Stimulated activated CD8-positive, alpha-beta memory T cell treated with anti-CD3 and anti-CD28 coated beads, Interleukin-7, amount 100 ng/mL, for 4 hours (primary cell): ENCODE measurements at places on chromosomes 7 and 10.

GRCh38 chr10:122911889-122912484 is 1.6 kb downstream of the FAM24A start:
- DNase-seq = no peak

GRCh38 chr10:102597131-102597991 is 46.9 kb upstream of the TRIM8 start:
- DNase-seq = no peak

DNA sequence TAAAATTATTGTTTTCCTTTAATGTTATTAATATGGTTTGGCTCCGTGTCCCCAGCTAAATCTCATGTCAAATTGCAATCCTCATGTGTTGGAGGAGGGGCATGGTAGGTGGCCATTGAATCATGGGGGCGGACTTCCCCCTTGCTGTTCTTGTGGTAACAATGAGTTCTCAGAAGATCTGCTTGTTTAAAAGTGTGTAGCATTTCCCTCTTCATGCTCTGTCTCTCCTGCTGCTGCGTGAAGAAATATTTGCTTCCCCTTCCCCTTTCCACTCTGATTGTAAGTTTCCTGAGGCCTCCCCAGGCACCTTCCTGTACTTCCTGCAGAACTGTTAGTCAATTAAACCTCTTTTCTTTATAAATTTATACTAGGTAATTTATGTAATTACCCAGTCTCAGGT is 27.5 kb downstream of the VIM start:
- DNase-seq = no peak

GRCh38 chr7:150997817-150998216 is 7.0 kb downstream of the NOS3 start:
- no peak for DNase-seq

GRCh38 chr7:15753887-15754579 is 67.5 kb upstream of the MEOX2 start:
- DNase-seq = no peak

DNA sequence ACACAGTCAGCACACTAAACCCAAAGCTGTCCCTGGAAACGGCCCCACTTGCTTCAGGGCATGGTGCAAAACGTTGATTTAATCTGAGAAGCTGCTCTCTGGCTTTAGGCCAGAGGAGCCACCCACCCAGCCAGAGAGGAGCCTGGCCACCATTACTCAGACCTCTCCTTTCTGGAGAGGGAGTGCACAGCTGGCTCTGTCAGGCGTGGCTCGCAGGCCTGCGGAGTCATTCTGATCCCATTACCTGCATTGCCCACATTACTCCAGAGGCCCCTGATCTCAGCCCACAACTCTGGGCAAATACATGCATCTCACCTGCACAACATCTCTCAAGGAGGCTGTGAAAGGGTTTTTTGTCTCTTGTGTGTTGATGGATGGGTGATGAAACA is 370.0 kb upstream of the IGFBP3 start:
- DNase-seq = no peak

- no peak for DNase-seq
Measured at GRCh38 chr10:109982123-109982522, 25.7 kb upstream of the ADD3 start.

DNA sequence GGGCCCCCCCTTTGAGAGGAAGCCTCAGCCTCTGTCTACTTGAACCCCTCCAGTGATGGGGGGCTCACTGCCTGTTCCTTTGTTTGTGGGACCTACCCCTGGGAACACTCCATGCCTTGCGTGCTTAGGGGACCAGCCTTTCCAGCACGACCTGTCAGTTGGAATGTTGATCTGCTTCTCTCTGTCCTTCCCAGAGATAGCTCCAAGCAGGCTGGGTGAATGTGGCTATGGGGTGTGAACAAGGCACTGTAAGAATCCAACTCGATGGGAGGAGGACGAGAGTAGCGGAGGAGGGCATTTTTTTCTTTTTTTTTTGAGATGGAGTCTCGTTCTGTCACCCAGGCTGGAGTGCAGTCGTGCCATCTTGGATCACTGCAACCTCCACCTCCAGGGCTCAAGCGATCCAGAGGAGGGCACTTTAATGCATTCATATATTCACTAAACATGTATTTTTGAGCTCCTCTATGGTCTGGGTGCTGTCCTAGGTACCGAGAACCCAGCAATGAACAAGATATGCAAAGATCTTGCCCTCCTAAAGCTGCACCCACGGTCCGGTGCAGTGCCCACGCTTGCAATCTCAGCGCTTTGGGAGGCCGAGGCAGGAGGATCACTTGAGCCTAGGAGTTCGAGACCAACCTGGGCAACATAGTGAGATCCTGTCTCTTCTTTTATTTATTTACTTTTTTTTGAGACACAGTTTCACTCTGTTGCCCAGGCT is 8.5 kb downstream of the CLIP2 start:
- no peak for DNase-seq

- no peak for DNase-seq
Measured at GRCh38 chr10:121927318-121927840, 452 bp downstream of the ATE1 start.

GRCh38 chr7:132428247-132428919 is 147.9 kb downstream of the PLXNA4 start:
- no peak for DNase-seq

DNA sequence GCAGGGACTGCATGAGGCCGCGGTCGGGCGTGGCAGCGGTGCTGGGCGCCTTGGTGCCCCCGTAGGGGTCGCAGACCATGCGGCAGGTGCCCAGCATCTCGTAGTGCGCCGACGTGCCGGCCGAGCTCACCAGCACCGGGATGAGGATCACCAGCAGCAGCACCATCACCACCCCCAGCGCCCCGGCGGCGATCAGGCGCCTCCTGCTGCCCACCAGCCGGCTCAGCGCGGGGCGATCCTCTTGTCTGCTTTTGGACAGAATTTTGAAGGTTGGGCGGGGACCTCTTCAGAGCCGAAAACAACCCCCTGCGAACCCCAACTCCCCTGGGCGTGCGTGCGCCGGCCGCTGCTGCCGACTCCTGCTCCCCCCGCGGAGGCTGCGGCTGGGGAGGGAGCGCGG is 779 bp downstream of the C1QL3 start:
- no peak for DNase-seq

GRCh38 chr10:114352653-114353298 is 51.5 kb downstream of the AFAP1L2 start:
- DNase-seq = no peak

DNA sequence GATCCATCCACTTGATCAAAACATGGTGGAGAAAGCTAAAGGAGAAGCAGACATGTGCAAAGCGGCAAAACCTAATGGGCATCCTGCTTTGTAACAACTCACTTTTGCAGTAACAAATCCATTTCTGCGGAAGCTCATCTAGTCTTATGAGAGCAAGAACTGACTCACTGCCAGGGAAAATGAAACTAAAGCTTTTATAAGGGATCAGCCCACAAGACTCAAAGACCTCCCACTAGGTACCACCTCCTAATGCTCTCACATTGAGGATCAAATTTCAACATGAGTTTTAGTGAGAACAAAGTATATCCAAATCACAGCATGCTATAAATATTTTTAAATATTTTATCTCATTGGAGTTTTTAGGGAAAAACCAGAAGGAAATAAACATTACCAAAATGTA is 120.1 kb upstream of the GNAI1 start:
- no peak for DNase-seq

GRCh38 chr10:60335708-60336107 is 54.0 kb downstream of the ANK3 start:
- DNase-seq = no peak

- DNase-seq = no peak
Measured at GRCh38 chr7:146443102-146443501, 326.5 kb downstream of the CNTNAP2 start.

DNA sequence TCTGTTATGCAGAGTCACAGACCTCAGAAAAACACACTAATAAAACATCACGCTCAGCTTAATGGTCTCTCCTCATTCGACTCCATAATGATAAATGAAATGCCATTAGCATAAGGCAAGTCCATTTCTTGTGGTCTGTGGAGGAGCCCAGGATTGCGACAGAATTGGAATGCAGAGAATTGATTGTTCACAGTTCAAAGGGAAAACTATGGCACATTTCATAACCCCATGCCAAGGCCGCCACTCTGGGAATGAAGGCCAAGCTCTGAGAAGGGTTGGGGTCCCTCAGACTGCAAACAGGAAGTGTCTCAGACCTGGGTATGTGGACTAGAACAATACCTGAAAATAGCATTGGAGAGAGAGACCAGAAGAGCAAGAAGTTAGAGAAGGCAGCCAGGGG is 398.9 kb downstream of the ADRA2A start:
- DNase-seq = no peak

GRCh38 chr10:112728118-112728883 is 221.7 kb upstream of the TCF7L2 start:
- no peak for DNase-seq

- DNase-seq = no peak
Measured at GRCh38 chr7:154336295-154336694, 284.1 kb downstream of the DPP6 start.

DNA sequence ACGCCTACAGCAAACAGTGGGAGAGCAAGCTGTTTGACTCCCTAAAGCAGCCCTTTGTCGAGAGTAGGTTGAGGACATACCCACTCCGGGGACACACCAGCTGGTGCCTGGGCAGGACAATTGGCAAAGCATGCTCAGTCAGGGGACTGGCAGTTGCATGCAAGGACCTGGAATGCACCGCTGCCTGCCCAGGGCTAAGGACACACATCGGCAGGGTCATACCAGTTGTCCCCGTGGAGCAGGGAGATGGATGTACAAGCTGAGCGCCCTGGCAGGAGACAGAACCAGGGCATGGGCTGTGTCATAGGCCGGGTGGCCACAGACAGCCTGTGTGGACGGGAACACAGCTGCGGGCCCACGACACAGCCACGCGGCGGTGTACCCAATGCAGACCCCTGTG is 18.3 kb upstream of the ELN start:
- DNase-seq = no peak

GRCh38 chr7:38177621-38178003 is 433 bp upstream of the STARD3NL start:
- DNase-seq = no peak

DNA sequence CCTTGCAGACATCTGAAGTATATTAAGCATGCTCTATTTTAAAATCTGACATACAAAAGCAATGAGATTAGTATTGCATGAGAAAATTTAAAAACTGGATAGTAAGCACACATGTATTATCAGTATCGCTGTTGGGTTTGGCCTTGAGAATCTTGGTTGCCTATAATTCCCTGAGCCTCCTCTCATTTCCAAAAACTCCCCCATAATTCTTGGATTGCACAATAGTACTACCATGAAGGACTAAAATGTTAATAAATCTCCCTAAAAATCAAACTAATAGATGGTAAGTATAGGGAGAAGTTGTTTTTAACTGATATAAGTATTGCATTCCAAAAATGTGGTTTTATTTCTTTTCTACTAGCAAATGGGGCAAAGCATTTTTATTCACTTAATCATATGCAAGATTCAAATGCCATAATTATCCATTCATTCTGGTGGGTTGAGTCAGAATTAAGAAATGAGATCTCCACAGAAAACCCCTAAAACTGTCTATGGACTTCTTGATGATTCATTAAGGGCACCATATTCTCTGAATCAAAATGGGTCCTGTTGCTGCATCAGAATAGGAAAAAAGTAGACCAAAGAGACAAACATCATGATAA is 10.3 kb upstream of the VIM start:
- DNase-seq = no peak

GRCh38 chr7:50667338-50667737 is 102.1 kb upstream of the DDC start:
- DNase-seq = no peak

- no peak for DNase-seq
Measured at GRCh38 chr10:45220931-45221330, 94.5 kb downstream of the OR13A1 start.

- DNase-seq = no peak
Measured at GRCh38 chr10:126375926-126376554, 12.2 kb downstream of the ADAM12 start.

DNA sequence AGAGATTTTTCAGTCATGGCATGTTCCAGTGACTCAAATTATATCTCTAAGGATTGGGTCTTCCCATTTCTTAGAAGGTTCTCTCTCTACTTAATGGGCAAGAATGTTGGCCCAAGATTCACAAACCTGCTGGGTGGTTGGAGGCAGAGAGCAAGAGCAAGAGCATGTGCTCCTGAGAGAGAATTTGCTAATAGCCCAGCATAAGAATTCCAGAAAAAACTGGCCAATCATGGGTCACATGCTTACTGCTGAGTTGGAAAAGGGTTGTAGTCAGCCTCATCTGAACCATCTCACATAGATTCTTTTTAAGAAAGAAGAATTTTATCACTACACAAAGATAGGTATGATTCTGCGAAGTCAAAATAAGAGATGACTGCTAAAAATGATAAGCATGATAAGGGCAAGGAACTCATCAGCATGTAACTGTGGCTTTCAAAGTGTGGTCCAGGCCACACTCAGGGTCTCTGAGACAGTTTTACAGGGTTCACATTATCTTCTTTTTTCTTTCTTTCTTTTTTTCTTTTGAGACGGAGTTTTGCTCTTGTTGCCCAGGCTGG is 8.2 kb upstream of the VCL start:
- no peak for DNase-seq

- no peak for DNase-seq
Measured at GRCh38 chr7:11642276-11642675, 189.7 kb downstream of the THSD7A start.

- DNase-seq = no peak
Measured at GRCh38 chr10:28680358-28680752, 3.0 kb downstream of the BAMBI start.

GRCh38 chr10:113780681-113781250 is 29.3 kb downstream of the PLEKHS1 start:
- no peak for DNase-seq

- DNase-seq = no peak
Measured at GRCh38 chr7:28484606-28484935, 72.3 kb downstream of the CREB5 start.

DNA sequence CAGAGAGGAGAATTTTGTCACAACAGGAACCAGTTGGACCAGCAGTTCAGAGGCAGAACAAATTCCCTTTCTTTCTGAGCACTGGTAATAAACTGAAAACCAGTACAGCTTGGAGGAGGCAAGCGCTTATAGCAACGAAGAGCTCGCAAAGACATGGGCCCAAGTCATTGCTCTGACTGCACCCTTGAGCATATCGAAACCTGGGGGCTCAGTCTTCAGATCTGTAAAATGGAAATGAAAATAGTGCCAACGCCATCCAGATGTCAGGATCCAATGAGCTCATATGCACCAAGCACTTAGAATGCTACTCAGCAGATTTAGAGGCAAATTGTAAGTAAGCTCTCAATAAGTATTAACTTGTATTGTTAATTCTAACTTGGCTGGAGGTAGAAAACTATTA is 14.4 kb upstream of the CALU start:
- DNase-seq = no peak

DNA sequence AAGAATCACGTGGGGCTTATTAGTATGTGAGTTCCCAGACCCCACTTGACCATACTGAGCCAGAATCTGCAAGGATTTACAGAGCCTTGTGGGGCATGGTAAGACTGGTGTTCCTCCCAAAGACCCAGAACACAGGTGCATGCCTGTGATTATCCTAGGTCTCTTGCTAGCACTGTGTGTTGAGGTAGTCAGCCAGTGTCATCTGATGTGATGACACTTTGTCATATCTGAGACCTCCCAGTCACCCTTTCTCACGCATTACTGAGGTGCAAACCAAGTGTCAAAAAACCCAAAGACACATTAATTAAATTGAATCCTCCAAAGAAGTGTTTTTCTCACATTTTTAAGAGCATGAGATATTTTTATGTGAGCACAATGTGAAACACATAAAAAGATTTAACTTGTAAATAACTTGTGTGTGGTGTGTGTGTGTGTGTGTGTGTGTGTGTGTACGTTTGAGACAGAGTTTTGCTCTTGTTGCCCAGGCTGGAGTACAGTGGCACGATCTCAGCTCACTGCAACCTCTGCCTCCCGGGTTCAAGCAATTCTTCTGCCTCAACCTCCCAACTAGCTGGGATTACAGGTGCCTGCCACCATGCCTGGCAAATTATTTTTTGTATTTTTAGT is 162.0 kb upstream of the PRPS1L1 start:
- DNase-seq = no peak
